ENCODE measurements at places on chromosomes 5 and 9. TPM values are rescaled to one million over a fixed set of nuclear protein-coding genes. Genes with fewer than 3 reads are reported as not detected.

PAPPA gene
- not detected for total RNA-seq

SLC36A3 gene
- total RNA-seq = not detected

- no peak for DNase-seq
Observed at GRCh38 chr9:40884072-40884901, 244.2 kb downstream of the FOXD4L6 start.

MEGF10 gene
- not detected for total RNA-seq

DNA sequence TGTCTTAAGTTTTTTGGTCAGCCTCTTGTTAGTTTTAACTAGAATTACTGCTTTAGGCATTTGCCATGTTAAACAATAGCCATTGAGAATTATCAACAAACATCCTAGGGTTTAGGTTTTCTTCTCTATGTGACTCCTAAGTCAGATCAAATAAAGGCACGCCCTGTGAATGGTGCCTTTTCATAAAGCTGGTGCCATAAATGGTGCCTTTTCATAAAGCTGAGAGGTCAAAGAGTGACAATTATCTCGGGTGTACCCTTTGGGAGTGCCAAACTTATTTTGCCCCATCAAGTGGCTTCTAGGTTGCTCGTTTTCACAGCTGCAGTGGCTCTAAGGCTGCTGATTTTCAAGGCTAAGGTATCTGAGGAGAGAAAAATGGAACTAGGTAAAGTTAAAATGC lies 391.6 kb downstream of the DMRTA1 start:
- no peak for DNase-seq

Data from activated T-helper 1 cell treated with anti-CD3 and anti-CD28 coated beads, Interleukin-12 subunit alpha, Interleukin-12 subunit beta, Interleukin-2, Interleukin-4 antibody, amounts not matched to agents 30 ng/mL and 10 ng/mL and 1 ng/mL, durations not matched to agents 14 hours and 24 hours and 36 hours (primary cell).